ENCODE measurements at places on chromosomes 11 and 22.

DNA sequence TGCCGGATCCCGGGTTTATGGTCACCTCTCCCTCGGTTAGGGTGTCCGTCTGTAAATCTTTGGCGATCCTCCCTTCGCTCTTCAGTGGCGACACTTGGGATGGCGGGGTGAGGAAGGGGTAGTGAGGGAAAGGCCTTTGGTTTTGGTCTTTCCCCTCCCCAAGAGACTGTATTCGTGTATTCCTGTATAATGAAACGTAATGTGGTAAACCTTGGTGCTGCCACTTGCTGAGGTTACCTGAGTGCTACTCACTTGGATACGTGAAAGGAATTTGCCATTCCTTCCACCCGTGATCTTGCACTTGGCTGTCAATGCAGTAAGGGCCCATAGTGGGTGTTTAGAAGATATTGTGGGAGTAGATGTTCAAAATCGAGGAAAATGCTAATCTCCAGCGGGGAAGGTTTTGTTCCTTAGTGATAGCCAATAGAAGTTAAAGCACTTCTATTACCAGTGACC lies 578 bp upstream of the NUP160 start:
- DNase-seq = no peak
- H3K27me3 ChIP-seq = no peaks in the 10 kb centered on the region
- H3K36me3 ChIP-seq = peaks cover 4% of the 10 kb centered on the region
- H3K27ac ChIP-seq = no peak overlapping the region

DNA sequence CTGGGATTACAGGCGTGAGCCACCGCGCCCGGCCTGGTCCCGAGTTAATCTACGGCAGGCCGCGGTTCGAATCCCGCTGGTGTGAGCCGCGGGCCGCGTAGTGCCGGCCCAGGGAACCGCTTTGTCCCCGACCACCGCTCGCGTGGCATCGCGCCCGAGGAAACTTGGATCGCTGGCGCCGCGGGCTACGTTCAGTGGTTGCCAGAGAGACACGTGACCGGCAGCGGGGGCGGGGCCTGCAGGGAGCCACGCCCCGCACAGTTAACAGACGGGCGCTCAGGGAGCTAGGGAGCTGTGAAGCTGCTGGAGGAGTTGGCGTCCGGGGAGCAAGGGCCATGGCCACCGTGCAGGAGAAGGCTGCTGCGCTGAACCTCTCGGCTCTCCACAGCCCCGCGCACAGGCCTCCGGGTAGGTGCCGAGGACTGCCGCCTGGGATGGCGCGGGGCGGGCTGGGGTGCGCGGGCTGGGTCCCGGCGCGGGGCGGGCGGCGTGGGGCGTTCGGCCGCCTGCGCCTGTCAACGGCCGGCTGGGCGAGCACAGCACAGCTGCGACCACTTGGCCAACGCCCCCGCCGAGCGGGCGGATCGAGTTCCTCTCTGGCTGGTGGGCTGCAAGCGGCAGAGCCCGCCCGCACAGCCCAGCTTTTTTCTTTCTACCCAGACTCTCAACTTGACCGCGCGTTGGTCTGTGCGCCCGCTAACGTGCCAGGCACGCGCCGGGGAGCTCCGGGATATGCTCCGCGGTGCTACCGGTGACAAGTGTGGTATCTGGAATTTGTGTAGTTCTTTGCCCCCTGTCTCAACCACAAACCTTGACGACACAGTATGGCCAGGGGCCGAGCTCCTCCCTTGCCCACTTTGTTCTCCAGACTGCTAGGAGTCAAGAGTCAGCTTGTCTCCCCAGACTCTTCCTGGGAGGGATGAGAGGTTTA lies at the start of gene DEPDC7:
TSS of gene DEPDC7 (plus strand) at position 258 of the 931 bp plus-strand sequence. CDS start at position 336, 78 bp downstream.
- no peaks in the 10 kb centered on the region for H3K36me3 ChIP-seq
- peaks cover 17% of the 10 kb centered on the region for H3K4me1 ChIP-seq
- H3K27me3 ChIP-seq = peaks cover 37% of the 10 kb centered on the region
- DNase-seq = peak; percentile 61
- peak within 1 kb of the TSS; percentile 88 for H3K4me3 ChIP-seq

GRCh38 chr11:11491589-11491988 lies 130.2 kb downstream of the GALNT18 start:
- H3K4me1 ChIP-seq = peaks cover 5% of the 10 kb centered on the region
- DNase-seq = no peak
- H3K27ac ChIP-seq = no peak overlapping the region

GRCh38 chr22:17199003-17199731 lies 20.1 kb downstream of the ADA2 start:
- H3K36me3 ChIP-seq = peaks cover 8% of the 10 kb centered on the region
- no peak overlapping the region for H3K27ac ChIP-seq
- DNase-seq = no peak
- H3K27me3 ChIP-seq = no peaks in the 10 kb centered on the region
- peaks cover 15% of the 10 kb centered on the region for H3K4me1 ChIP-seq
